Right renal cortex interstitium (tissue), 3 donors: ENCODE measurements at places on chromosomes 13 and 19. TPM values are rescaled to one million over a fixed set of nuclear protein-coding genes. Genes with fewer than 3 reads are reported as not detected.

DNA sequence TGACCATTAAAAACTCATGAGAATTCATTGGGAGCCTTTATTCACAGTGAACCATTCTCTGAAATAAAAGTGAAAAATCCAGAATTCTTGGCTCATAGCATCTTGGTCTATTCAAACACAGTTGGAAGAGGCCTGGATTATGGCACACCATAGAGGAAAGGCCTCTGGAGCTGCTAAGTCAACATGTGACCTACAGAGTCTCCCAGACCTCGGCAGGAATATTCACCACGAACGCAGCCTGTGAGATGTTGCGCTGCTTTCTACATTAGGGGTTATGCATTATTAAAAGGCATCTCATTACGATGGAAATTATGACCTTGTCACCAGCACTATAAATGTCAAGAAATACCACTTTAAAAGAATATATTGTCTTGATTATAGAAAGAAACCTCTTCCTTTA lies 132.6 kb downstream of the EFNB2 start:
- no peak for DNase-seq

- no peak for DNase-seq
Measured at GRCh38 chr13:94620286-94620896, 18.7 kb downstream of the GPR180 start.

DNA sequence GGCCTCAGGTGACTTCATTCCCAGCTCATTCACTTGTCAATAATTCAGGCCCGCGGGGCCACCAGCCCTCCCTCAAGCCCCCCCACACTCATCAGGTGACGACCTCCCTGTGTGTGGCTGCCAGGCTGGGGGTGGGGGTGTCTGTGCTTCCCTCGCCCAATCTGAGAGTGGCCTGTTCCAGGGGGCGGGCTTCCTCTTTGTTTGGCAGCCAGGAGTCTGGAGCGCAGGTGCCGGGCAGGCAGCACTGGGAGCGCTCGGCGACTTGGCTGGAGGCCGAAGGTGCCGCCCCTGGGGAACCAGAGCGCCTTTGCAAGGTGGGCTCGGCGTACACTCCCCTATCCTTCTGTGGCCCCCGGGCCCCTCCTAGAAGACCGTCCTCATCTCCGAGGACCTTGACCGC lies 5.4 kb upstream of the ZNF98 start:
- no peak for DNase-seq

- no peak for DNase-seq
Measured at GRCh38 chr13:21316376-21316775, 139.9 kb downstream of the MRPL57 start.

Gene LILRB5
- 1.3 TPM for polyA plus RNA-seq

Gene KLK12
- polyA plus RNA-seq = not detected
